Right ventricle myocardium inferior (tissue), 1 donor: ENCODE measurements at places on chromosomes 7 and 10.

DNA sequence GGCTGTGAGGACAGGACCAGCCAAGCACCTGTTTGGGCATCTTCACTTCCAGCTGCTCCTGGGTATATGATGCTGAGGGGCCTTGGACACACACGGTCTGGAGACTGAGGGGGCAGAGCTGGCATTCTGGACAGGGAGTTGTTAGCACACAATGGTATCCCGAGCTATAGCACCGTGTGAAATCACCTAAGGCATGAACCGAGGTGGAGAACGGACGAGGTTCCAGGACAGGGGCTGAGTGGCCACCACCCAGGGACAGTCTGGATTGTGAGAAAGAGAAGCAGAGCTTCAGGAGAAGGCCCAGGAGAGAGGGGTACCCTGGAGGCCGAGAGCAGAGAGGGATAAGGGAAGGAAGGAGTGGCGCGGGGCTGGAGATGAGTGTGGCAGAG lies 571.8 kb downstream of the TCERG1L start:
- DNase-seq = no peak

GRCh38 chr7:91082852-91083495 lies 181.3 kb upstream of the FZD1 start:
- no peak for DNase-seq

- no peak for DNase-seq
These were observed 53.5 kb upstream of the PPP1R17 start for GRCh38 chr7:31633467-31633866.

DNA sequence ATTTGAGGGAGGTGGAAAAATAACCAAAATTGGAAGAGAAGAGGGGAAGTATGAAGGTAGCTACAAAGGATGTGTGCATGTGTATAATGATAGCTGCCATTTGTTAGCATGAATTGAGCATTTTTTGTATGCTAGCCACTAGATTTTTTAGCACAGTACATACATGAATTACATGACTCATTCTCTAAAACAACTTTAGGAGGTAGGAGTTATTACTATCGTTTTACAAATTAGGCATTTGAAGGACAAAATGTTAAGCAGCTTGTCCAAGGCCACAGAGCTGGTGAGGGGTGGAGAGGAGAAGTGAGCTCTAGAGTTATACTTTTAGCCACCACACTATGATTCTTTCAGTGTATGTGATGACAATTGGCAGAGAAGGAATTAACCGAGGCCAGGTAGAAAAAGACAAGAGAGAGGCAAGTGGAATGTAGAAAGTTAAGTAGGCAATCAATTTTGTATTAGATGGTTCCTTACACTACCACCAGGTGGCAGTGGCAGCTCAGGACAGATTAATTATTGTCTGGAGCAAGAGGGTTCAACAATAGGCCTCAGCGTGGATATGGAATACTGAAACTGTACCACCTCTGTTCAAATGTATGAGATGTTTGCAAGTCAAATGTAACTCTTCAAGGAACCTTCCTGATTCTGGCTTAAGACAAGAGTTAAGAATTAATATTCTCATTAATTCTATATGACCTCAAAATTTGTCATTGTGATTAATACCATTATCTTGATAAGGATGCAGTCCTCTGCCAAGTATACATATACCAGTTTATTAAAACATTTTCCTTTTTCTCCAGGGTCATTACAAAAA lies 128.0 kb downstream of the MBL2 start:
- DNase-seq = no peak

DNA sequence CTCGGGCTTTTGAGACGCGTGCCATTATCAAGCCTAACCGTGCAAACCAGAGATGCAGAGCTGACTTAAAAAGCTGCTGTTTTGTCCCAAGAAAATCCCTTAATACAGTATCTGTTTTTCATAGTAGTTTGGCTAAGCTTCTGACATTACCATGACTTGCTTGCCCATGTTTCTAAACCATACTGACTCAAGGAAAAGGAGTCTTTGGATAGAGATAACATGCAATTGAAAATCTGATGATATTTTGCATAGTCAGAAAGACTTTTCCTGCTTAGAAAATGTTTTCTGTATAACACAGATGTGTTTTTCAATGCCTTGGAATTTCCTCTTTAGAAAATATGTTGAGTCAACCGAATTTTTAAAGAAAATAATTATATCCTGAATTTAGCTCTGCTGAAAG lies 21.5 kb upstream of the AKR1E2 start:
- no peak for DNase-seq

DNA sequence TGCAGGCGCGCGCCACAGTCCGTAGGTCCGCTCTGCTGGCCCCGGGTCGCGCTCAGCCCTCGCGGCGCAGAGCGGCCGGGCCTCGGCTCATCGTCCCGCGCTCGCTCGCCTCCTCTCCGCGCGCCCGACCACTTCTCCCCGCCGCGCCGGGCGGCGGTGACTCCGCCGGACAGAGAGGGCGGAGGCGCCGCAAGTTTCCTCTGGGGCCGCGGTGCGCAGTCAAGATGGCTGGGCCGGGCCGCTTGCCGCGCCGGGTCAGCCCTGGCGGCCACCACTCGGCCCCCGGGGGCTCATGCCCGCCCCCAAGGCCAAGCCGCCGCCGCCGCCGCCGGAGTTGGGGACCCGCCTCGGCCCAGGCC lies 441 bp downstream of the FZD8 start:
- peak; percentile 73 for DNase-seq

DNA sequence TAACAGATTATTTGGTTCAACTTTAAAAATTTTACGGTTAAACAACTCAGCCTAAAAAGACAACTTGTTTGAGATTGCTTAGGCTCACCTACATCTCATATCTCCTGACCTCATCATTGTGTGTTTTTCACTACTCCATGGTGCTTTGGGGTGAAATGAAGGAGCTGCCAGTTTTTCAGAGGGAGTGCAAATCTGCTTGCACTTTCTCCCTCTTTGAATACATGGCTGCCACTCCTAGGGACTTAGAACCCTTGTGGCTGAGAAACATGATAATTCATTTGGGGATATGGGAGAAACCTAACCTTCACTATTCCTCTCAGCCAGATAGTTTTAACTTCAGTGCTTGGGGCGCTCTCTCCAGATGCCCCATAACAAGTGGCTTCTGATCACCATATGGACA lies 2.7 kb downstream of the CCSER2 start:
- no peak for DNase-seq

DNA sequence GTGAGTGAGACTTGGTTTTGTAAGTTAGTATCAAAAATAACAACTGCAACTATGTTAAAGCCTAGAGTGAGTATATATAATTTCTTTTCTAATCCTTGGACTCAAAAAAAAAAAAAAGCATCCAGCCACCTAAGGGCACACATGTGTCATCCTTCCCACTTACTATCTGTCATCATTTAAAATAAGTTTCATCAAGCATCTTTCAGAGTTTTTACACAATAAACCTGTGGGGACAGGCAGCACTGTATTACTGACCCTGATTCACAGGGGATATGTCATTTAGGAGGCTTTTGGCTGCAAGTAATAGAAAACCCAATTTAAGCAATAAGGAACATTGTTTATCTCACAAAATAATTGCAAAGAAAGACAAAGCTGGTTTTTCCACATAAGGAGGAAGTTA lies 32.3 kb upstream of the OSBPL3 start:
- DNase-seq = no peak

- no peak for DNase-seq
These were observed 251.2 kb downstream of the POU6F2 start for GRCh38 chr7:39228946-39229345.

GRCh38 chr10:48678041-48678440 lies 6.6 kb upstream of the WDFY4 start:
- no peak for DNase-seq

DNA sequence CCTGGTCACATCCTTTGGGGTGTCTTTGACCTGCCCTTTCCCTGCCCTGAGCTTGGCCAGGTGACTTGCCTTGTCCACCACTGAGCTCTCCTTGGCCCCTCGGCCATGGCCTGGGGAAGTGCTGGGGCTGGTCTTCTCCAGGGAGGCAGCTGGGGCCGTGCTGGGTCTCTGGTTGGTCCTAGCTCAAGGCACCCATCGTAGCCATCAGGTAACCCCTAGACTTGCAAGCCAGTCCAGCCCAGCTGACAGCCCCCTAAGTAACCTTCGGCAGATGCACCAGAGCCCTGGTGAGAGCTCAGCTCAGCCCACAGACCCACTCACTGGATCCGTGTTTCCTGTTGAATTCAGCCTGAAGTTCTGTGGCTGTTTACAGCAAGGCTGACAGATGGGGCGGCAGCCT lies 176.2 kb upstream of the SHH start:
- no peak for DNase-seq

GRCh38 chr10:125201108-125201524 lies 40.8 kb upstream of the CTBP2 start:
- no peak for DNase-seq

GRCh38 chr10:89625041-89625765 lies 19.8 kb downstream of the PANK1 start:
- no peak for DNase-seq

GRCh38 chr7:31873816-31874597 lies 187.0 kb downstream of the PPP1R17 start:
- DNase-seq = no peak

DNA sequence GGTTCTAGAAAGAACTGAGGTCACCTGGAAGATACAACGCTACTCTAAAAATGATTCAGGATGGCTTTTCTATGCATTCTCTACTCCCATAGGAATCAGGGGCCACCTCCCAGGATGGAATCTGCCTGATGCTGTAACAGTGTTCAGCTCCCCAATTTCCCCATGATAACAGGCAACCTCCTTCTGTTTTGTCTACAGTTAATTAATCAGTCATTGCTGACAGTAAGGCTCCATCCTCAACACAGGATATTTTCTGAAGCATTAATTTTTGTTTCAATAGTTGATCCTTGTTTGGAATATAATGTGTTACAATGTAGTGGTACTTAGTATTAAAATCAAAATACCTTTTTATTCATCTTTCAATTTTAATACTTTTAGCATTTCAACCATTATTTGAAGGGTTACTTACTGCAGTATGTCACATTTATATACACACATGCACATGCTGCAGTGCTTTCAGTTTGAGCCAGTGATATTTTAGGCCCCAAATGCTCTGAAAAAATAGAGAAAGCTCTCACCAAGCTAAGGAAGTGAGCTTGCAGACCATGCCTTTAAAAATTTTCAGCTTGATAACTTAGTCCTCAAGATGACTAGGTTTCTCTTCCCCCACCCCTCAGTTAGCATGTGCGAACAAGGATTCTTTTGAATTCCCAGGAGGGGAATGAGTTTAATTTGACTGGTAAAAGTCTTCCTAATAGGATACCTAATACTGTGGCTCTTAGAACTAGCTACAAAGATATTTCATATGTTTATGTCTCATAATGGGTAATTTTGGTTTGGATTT lies 592 bp upstream of the PIK3CG start:
- no peak for DNase-seq

DNA sequence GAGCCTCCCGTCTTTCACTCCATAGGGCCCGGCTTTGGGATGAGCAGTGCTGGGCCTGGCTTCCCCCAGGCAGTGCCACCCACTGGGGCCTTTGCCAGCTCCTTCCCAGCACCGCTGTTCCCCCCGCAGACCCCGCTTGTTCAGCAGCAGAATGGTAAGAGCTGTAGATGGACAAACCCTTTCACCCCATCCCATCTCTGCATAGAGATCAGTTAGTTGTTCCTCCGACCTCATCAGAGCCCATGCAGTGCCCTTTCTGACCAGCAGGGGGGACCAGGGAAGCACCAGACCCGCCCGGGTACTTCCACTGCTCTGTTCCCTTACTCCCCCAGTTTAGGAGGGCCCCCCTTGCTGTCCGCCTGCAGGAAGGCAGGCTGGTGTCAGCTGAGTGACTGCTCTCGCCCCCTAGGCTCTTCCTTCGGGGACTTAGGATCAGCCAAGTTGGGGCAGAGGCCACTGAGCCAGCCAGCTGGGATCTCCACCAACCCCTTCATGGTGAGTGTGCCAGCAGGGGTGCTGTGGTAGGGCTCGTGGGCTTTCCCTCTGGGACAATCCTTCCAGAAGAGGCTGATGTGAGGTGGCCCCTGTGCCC lies 9.8 kb downstream of the SAP25 start:
- peak; percentile 90 for DNase-seq

GRCh38 chr10:118742782-118743181 lies 12.0 kb downstream of the CACUL1 start:
- no peak for DNase-seq

GRCh38 chr7:100190048-100190711 lies 12.5 kb downstream of the STAG3 start:
- DNase-seq = no peak

DNA sequence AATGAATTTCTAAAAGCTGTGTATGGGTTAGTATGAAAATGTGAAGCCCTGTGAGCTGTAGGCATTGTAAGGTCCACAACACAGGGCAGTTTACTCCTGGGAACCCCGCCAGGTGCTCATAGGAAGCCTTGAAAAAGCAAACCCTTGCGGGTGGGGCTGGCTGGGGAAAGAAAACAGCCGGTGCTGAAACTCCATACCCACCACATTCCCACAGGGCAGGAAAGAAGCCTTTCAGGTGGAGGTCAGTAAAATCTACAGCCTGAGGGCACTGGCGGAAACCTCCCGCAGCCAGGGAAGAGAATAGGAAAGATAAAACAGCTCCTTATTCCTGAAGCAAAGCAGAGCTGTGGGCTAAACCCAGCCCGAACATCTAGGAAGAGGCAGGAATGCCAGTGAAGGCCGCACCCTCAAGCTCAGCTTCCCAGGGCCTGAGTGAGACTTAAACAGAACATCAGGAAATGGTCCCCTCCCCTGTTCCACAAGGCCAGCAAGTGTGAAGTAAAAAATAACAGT lies 34.7 kb downstream of the PODXL start:
- peak; percentile 28 for DNase-seq

- DNase-seq = no peak
These were observed 70.1 kb downstream of the CYCS start for GRCh38 chr7:25054819-25055519.
